ENCODE measurements at places on chromosomes 13 and 19.

DNA sequence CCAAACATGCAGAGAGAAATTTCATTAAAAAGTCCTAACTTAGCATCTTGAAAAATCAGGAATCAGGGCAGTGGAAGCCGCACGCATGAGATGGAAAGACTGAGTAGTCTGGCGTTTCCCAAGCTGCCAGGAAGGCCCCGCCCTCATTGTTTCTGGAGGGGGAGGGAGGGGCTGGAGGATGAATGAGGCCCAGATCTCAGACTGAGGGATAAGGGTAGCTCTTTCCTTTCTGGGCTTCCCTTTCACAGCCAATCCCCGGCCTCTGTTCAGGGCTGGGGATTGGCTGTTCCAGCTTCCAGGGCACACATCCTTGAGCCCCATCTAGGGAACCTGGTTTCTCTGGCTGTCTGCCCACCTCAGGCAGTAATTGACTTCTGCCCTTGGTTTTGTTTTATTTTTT lies 7.3 kb downstream of the C19orf53 start:
- peak; percentile 92 for DNase-seq

DNA sequence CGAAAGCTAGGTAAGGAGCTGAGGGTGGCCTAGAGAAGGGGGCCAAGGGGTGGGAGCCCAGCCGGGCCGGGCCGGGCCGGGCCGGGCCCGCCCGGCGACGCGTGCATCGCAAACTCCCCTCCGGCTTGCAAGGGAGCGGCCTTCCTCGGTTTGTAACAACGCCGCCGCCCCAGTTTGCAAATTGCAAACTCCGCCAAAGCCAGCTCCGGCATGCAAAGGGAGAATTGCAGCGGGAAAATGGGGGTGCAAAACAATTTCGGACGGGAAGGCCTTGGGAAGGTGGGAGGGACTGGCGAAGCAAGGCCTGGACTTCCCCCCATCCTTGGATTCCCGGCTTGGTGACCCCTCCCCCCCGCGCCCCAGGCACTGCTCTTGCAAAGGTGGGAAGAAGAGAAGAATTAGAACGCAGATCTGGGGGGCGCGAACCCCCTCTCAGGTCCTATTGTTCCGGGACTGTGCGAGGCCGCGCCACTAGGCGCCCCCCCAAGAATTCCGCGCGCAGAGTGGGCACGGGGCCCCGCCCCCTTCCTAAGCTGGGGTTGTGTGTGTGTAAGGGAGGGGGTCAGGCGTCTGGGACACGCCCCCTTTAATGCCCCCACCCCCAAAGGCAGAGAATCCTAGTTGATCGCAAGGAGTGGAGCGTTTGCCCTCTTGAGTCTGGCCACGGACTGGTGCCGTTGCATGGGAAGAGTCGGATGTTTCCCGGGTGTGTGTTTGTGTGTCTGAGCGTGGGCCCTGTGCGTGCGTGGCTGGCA lies 926 bp downstream of the PRR12 start:
- peak; percentile 48 for DNase-seq

GRCh38 chr13:97435323-97435722 lies 1.4 kb downstream of the RAP2A start:
- no peak for DNase-seq

- no peak for DNase-seq
Measured at GRCh38 chr19:17379221-17379631, 2.1 kb upstream of the PLVAP start.

- no peak for DNase-seq
Measured at GRCh38 chr19:35330475-35330874, 1.5 kb downstream of the CD22 start.

GRCh38 chr13:25783076-25783475 lies 268.7 kb downstream of the SHISA2 start:
- DNase-seq, result no peak
